ENCODE measurements at places on chromosomes 12 and 14.
A peak's percentile ranks its signal among the peaks of the same experiment; 100 is the strongest.

- no peak for DNase-seq
Measured at GRCh38 chr14:25909045-25909747, 688.6 kb downstream of the NOVA1 start.

- no peak for DNase-seq
Measured at GRCh38 chr14:79699206-79699605, 512.1 kb downstream of the DIO2 start.

- DNase-seq = no peak
Measured at GRCh38 chr12:130916241-130916911, 37.3 kb upstream of the ADGRD1 start.

- DNase-seq = peak; percentile 48
Measured at GRCh38 chr12:62466018-62466593, 520 bp upstream of the MON2 start.

DNA sequence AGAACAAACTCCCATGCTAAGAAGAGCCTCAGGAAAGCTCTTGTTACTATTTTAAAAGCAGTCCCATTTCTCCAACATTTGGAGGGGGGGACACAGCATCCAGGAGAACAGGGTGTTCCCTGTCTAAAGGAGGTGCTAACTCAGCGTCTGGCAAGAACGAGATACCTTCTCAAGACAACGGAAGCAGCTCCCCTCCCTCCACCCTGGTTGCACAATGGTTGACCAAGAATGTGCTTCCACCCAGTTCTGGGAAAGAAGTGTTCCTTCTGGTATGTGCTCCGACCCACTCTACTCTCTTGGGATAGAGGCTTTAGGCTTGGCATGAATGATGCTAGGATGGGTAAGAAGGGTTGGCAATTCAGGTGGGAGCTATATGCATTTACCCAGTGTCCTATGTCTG lies 1.5 kb upstream of the KRT6A start:
- DNase-seq = no peak

GRCh38 chr14:55366271-55366670 lies 45.4 kb downstream of the ATG14 start:
- DNase-seq = no peak

DNA sequence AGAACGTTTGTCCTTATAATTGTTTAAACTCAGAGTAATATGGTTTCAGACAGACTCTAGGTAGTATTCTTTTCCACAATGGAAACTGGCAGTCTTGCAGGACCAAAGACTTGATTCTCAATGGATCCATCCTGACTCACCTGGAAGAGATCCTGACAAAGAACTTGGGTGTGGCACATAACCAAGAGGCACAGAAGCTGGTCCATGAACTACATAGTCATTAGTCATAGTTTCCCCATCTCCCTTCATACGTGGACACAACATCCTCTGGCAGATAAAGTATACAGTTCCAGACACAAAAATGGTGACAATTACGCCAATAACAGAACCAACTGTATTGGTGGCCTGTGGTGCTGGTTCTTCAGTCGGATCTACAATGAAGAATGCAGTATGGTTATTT lies 55.8 kb downstream of the BCL2L14 start:
- no peak for DNase-seq

DNA sequence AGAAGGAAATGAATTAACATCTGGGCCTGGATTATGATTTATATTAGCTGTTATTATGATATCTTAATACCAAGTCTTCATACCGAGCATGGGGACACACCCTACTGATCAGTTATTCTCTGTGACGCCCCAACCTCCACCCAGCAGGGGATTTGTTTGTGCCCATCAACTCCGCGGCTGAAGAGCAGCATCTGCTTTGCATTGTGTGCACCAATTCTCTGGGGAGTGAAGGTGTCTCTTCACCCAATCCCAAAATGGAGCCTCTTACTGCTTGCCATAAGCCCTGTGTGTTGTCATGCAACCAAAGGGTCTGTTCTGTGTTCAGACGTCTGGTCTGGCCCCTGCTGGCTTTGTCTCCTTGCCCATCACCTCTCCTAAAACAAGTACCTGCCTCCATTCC lies 25.4 kb downstream of the DHRS2 start:
- DNase-seq = no peak

GRCh38 chr12:104964856-104965205 lies 6.7 kb upstream of the SLC41A2 start:
- no peak for DNase-seq

DNA sequence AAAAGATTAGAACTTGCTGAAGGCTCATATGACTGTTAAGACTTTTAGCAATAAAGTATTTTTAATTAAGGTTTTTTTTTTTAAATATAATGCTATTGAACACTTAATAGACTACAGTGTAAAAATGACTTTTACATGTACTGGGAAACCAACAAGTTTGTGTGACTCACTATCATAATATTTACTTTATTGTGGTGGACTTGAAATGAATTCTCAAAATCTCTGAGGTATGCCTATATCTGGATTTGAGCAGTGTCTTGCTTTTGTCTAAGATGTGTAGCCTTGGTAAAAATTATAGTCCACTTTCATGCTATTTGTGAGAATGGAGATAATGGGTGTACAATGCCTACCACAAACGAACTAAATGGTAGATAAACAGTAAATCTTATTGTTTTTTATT lies 33.9 kb upstream of the NAV3 start:
- no peak for DNase-seq

DNA sequence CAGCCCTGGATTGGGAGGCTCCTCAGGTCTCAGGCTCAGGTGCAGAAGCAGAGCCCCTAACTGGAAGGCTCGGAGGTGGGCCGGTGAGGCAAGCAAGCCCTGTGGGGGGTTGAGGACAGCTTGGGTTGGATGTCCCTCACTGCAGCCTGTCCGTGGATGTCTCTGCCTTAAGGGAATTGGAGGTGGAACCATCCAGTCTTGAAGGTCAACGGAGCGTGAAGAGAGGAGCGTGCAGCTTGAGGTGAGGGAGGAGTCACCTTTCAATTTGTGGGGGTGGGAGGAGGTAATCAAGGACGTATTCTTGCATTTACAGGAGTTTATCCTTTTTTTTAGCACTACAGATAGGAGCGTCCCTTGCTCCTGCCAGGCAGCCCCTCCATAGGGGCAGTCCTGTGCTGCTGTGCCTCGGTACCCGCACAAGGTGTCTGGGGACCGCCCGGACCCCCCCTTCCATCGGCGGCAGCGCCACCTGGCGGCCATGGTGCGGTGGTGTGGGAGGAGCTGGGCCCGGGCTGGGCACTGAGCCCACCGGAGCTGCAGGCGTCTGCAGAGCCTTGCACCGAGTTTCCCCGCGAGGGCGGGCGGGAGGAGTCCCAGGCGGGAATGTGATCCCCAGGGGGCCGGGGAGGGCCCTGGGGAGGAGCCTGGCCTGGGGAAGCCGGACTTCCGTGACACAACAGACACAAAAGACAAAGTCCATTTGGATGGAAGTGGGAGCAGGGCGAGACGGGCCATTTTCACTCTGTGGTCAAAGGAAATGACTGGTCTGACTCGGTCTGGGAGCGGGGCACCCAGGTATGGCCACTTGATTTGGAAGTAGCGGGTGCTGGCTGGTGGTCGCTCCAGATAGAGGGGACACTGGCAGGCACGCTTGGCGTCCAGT lies 864 bp downstream of the DNAJC22 start:
- peak; percentile 57 for DNase-seq

DNA sequence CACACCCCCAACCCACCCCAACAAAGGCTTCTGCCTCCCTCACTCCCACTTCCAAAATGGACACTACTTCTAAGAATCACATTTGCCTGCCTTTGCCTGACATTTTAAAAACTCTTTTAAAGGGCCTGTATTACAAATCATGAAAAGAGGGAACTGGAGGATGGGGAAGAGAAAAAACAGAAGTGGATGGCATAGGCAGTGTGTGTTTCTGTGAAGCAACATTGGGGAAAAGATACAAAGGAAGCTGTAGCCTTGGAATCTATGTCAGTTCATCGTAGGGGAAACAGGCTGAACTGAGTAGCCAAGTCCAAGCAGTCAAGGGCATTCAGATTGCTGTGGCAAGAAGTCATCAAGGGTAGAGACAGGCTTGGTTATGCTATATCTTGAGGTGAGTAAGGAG lies 273.9 kb downstream of the BTG1 start:
- no peak for DNase-seq

DNA sequence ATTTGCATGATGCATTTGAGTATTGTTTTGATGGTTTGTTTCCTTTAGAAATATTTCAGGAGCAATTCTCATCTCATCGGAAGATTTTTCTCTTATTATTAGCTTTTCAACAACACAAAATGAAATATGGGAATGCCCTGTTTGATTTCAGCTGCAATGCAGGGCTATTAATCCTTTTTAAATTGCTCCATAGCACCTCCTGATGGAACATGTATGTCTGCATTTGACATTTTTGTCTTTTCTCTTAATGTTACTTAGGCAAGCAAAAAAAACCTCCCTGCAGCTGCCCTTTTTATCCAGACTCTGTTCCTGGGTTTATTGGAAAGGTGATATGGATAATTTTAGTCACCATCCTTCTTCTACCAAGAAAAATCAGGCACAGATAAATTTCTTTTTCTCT lies 895.8 kb downstream of the RPS29 start:
- DNase-seq = no peak

DNA sequence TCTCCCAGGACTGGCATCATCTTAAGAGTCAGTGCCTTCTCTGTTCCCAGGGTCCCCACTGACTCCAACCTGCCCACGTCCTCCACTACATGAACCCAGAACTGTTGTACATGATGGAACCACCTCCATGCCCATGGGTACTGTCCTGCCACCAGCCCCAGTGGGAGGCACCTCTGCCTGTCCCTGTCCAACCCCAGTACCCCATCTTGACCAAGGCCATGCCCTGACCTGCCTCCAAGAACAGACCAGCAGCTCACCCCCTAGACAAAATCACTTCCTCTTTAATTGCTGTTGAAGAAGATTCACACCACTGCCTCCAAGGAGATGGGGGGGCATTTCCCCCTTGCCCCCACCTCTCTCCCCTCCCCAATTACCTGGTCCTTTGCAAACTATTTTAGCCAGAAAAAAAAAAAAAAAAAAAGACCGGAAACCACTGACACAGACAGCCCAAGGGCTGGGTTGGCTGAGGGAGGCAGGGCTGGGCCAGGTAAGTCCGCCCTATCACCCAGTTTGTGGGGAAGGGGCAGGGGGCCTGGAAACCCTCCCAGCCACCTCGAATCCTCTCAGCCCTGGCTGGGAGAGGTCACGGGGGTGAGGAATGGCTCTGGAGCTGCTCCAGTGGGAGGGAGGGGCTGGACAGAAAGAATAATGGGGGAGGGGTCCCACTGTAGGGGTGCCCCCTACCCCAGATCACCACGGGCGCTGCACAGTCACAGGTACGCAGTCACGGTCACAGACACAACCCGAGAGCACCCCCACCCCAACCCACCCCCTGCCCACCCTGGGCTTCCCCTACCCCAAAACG lies 13.4 kb downstream of the AGAP2 start:
- DNase-seq = no peak

- DNase-seq = no peak
Measured at GRCh38 chr14:77390188-77390587, 13.0 kb downstream of the SAMD15 start.

DNA sequence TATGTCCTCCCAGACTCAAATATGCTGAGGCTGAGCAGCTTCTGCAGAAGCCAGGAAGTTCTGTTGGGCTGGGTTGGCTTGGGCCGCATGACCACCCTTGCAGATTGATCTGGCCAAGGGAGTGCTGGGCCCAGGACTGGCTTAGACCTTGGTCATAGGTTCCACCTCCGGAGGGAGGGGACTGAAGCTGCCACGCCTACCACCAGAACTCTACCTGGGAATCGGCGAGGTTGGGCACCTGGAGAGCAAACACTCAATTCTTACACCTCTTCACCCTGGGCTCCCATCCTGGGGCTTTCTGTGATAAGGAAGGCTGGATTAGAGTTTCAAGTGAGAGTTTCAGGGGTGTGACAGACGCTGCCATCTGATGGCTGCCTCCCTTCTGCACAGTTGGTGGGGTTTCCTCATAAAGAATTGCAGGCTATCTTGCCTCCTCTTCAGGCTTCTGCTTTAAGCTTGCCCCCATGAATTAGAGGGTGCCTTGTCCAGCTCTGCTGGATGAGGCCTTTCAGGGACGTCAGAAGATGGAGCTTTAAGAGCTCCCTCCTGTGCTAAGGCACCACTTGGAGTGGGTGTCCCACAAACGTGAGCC lies 5.8 kb downstream of the SLC24A4 start:
- DNase-seq = no peak

DNA sequence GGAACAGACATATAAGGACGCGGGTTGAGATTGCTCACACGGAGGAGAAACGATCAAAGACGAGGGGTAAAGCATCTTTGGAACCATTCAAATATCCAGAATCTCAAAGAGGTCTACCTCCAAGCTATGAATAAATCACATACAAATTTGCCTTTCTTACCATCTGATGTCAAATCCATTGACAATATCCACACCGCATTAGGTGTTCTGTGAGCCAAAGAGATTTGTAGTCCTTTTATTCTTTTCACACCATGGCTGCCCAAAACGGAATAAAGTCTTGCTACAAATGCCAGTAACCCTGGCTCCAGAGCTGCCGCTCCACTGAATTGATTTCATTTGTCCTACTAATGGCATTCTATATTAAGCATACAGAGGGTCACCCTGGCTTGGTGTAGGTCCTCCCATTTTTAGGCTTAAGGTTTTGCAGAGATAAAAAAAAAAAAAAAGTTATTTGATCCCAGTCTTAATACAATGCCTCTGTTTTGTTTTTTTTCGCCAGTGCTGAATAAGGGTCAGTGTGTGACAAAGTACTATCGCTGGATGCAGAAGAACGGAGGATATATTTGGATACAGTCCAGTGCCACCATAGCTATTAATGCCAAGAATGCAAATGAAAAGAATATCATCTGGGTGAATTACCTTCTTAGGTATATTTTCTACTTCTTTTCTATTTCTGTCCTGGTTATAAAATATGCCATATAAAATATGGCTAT lies 157.3 kb downstream of the EGLN3 start:
- DNase-seq = no peak

GRCh38 chr12:120787889-120788288 lies 62.3 kb downstream of the ACADS start:
- DNase-seq = no peak

DNA sequence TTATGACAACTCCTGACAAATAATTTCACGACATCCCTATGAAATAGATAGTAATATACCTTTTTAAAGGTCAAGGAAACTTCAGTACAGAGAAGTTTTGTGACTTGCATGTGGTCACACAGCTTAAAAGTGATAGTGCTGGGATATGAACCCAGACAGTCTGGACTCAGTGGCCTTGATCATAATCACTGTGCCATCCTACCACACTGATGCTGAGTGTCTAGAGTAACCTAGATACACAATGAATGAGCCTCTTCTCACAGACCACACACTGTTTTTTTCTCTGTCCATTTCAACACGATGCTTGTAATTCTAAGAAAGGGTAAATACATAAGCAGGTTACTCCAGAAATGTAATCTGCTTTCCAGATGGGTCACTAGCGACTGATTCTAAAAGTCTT lies 88.2 kb downstream of the SYNE2 start:
- DNase-seq = no peak

DNA sequence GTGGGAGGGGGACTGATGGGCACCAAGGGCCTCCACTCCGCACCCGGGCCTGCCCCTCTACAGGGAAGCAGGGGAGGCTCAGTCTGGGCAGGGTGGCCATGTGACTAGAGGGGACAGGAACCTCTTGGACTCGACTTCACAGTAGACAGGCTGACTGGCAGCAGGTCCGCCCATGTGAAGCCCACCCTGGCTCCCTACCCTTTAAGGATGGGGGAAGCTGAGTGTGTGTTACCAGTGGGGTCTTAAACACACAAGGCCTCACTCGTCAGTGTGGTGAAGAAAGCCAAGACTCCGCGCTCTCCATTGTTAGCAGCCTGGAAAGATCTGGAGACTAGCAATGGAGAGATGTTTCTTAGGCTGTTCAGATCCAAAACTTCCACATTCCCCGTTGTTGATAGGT lies 52.4 kb downstream of the ANAPC7 start:
- no peak for DNase-seq

All from stimulated activated naive CD4-positive, alpha-beta T cell (primary cell).